ENCODE measurements at places on chromosomes 6 and 20.
A peak's percentile ranks its signal among the peaks of the same experiment; 100 is the strongest.

GRCh38 chr20:44038681-44039123 is 124.0 kb downstream of the TOX2 start:
- no peak for DNase-seq

- no peak for DNase-seq
Measured at GRCh38 chr6:152605941-152606340, 31.2 kb downstream of the SYNE1 start.

DNA sequence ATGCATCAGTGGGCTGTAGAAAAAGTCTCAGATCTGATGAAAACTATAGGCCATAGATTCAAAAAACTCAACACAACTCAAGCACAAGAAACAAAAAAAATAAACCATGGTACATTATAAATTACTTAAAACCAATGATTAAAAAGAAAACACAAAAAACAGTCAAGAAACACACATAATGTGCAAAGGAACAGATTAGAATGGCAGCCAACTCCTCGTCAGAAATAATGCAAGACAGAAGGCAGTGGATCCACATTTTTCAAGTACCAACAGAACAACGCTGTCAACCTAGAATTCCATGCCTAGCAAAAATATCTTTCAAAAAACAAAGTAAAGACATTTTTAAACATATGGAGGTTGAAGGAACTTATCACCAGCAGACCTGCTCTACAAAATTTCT is 69.7 kb downstream of the PSMB1 start:
- DNase-seq, result no peak

GRCh38 chr20:32355417-32355841 is 2.7 kb upstream of the ASXL1 start:
- no peak for DNase-seq

DNA sequence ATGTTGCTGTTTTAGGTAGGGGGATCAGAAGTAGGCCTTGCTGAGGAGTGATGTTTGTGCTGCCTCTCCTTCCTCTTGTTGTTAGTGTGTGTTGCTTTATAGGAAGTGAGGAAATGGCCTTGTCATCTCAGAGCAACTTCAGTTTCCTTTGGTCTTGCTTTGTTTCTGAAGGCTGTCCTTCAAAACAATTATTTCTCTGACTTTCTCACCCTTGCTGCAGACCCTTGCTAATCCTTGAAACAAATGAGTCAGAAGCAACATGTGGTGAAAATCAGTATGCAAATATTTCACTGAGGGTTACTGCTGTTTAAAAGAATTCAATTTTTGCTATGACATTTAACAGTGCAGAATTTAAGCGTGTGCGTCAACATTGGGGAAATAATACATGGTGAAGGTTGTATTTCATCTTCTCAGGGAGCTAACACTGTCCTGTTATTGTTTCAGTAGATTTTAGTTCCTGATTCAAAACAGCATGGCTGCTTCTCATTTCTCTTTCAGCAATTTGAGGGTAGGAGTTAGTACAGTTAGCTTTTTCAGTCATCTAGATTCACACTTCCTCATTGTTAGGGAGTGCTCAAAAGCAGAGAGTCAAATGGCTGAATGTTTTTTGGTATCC is 13.8 kb downstream of the RNF144B start:
- peak; percentile 79 for DNase-seq

GRCh38 chr6:22237526-22237925 is 59.3 kb downstream of the PRL start:
- no peak for DNase-seq

DNA sequence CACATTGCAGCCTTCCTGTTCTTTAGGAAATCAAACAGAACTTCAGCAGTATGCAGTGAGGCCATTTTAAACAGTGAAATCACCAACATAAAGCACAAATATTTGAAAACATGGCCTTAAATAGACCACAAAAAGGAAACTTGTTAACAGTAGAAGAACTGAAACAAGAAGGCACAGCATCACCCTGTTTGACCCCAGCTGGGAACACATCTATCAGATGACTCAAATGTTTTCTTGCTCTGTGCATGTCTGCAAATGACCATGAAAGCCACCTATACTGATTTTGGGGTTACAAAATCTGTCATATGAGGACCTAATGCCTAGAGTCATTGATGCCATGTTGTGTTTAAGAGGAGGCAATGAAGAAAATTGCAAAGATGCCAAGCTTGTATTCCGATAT is 123.8 kb upstream of the ADGRF1 start:
- DNase-seq, result peak; percentile 85

DNA sequence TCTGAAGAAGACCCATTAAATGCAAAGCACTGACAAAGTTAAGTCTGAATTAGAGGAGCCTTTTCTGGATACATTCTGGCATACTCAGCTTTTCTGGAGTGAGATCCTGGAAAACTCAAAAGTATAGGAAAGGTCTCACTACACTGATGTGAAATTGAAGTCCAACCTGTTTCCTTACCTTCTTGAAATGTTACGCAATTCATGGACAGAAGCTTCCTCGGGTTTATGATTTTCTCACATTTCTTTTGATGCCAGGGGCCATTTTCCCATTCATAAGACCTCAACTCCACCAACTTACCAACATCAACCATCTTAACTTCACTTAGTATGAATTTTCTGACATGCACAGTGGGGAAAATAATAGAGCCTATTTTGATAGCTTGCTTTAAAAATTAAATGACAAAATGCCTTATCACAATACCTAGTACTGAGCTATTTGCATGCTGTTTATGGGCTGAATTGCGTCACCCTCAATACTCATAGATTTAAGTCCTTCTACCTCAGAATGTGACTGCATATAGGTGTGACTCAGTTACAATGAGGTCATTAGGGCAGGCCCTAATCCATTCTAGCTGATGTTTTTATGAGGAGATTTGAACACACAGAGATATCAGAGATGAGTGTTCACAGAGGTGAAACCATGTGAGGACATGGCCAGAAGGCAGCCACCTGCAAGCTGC is 73.4 kb upstream of the RAB32 start:
- no peak for DNase-seq

GRCh38 chr6:73854998-73855718 is 159.2 kb downstream of the CD109 start:
- DNase-seq, result peak; percentile 88

All from suppressor macrophage treated with lipopolysaccharide for 4 hours (primary cell).